Right atrium auricular region (tissue), 2 donors: ENCODE measurements at places on chromosomes 3 and 15. TPM values are rescaled to one million over a fixed set of nuclear protein-coding genes. Genes with fewer than 3 reads are reported as not detected.

DNA sequence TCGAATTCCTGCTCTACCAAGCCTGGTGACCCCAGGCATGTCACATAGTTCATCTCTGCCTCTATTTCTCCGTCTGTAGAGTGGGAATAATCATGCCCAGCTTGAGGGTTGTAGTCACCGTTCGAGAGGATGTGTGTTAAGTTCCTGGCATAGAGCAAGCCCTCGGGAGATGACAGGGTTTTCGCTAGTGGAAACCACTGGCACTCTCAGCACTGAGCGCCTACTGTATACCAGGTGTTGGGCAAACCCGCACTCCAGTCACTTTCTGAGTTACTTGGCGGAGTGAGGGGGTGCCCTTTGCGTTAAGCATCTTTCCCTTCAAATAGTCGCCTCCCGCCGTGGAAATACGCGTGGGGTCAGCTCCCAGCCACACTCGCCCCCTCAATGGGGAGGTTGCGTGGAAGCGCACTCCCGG lies 5.1 kb downstream of the FEZF2 start:
- DNase-seq = no peak

DNA sequence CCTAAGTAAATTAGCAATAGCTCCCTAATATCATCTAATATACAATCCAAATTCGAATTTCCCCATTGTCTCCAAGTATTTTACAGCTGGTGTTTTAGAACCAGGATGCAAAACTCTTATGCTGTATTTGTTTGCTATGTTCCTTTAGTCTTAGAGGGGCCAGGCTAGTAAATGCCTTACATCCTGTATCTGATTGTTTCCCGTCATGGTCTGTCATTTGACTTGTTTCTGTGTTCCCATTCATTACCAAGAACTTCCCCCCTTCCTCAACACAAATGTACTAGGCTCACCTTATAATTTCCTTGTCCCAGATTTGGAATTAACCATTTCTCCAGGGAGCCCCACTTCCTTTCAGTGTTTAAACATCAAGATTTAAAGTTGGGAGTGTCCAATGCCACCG lies 54.1 kb downstream of the ABTB1 start:
- no peak for DNase-seq

DNA sequence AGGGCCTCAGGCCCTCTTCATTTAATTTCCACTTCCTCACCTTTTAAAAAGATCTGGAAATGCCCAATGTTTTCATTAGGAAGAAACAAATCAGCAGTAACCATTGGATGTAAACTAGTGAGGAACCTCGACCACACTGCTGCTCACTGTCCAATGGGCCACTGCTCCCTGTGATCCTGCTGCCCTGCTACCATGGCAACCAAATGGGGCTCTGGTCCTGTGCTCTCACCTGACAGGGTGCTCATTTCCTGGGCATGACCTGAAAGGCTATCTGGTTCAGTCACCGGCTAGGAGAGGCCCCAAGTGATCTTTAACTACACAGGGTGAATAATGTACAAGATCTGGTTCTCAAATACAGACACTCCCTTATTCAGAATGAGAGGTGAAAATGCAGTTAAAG lies 54.6 kb downstream of the ARHGEF3 start:
- no peak for DNase-seq

Gene CPNE9
- total RNA-seq = not detected

GRCh38 chr3:194431554-194431953 lies 32.5 kb upstream of the GP5 start:
- DNase-seq = no peak

Gene OCA2
- not detected for total RNA-seq

DNA sequence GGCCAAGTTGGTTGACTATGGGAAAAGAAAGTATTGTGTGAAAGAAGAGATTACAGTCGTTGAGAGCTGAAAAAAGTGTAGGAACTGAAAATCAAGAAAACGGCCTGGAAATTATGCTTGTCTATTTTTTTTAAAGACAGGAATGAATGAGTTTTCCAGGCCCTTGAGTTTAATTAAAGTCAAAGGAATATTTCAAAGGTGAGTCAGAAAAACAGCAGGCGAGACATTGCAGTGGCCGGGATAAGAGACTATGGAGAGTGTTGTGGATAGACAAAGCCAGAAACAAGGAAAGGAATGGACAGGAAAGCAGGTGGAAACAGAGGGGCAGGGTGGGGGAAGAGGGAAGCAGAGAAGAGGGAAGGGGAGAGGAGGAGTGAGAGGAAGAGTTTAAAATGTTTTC lies 275.1 kb upstream of the LRTM1 start:
- no peak for DNase-seq

GRCh38 chr15:96290679-96291078 lies 39.8 kb upstream of the NR2F2 start:
- DNase-seq = no peak

- DNase-seq = no peak
Observed at GRCh38 chr3:148084931-148085330, 612.8 kb upstream of the AGTR1 start.

GRCh38 chr3:105466072-105466471 lies 99.4 kb downstream of the ALCAM start:
- no peak for DNase-seq
